ENCODE measurements at places on chromosomes 7 and 10.

GRCh38 chr7:65992526-65992925, 10.5 kb upstream of the GUSB start:
- DNase-seq: no peak

GRCh38 chr7:105157278-105157677, 143.3 kb downstream of the KMT2E start:
- no peak for DNase-seq

DNA sequence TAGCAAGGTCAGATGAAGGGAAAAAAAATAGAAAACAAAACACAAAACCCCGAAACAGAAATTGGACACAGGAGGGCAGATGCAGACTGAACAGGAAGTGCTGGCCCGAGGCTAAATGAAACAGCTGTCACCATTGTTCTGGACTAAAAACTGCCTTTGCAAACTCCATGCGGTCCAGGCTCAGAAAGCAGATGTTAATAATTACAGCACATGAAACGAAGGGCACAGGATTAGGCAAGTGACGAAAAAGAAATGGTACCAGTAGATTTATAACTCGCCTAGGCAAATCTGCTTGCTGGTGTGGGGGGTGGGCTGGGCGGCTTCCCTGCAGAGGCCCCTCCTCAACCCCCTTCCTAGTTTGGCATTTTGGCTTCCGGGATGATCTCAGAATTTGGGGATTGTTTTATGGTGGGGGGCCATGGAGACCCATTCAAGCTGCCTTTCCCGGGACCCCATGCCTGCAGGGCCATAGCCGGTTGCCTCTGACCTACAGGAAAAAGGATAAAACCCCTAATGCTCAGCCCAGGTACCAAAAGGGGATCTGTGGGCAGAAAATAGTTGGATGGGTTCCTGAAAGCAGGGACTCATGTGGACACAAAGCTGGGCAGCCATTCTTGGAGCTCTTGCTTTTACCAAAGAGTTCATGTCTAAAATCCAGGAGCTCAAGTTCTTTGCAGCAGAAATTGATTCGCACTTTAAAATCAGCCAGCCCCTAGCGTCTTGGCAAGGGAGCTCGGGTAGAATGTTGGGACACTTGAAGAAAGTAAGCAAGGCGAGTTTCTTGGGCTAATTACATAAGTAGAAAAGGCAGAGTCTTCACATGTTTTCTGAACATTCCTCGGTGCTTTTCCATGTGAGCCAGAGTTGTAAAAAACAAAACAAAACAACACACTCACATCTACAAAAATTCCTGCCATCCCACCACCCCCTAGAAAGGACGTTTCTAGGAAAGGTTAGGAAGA, 39.0 kb upstream of the EMX2 start:
- no peak for DNase-seq

GRCh38 chr10:43959364-43960134, 310.9 kb upstream of the ZNF32 start:
- no peak for DNase-seq

GRCh38 chr10:78981257-78981969, 87.4 kb upstream of the ZMIZ1 start:
- DNase-seq: peak; percentile 23

DNA sequence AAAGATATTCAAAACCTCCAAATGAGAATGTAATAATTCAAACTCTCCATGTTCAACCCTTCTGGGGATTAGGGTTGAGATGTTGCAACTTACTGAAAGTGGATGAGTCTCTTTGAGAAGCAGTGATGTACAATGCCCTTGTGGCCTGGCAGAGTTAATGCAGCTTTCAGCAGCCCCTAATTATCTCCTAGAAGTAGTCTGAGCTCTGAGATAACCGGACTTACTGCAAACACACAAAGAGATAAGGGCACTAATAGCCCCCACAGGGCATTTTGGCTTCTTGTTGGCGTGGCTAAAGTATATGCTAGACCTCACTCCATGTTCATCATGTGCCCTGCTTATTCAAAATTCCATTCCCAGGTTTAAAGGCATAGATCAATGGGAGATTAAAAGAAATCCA, 404.7 kb downstream of the NEBL start:
- DNase-seq: no peak

DNA sequence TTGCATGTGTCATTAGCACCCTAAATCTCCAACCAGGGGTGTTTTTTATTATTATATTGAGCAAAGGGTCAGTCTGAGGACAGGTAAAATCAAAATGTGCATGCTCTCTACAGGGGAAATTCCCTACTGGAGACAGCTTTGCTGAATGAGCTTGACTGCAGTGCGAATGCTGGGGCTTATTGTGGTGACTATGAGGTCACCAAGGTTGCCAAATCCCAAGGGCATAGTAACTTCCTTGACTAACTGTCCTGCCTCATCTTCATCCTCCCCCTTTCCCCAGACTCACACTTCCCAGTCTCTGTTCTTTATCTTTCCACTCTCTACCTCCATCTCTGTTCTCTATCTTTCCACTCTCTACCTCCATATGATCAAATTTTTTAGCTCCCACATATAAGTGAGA, 22.9 kb upstream of the AOC1 start:
- DNase-seq: no peak

DNA sequence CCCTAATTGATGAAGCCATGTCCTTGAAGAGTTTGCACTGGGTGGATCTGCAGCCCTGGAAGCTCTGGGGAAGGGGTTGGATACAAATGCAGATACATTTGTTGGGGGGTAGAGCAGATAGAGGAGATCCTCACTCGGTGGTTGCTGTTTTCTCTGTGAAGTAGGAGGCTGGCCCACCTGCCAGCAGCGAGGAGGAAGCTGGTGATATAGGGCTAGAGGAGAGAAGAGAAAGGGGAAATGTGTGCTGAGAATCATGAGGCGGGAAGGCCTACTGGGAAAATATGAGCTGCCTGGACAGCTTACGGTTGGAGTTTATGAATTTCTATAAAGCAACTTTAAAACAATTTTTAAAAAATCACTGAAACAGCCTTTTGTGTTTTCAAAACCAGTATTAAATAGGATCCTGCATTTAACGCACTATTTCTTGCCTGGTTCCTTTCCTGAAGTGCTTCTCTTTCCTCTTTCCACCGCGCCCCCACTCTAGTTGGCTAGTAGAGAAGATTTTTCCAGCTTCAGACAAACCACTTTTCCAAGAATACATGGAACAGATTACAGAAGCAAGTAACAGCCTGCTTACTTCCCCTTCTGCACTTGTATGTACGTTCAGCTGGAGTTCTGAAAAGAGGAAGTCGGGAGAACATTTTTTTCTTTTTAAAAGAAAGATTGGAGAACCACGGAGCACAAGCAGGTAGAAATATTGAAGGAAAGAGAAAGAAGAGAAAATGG, 100.6 kb upstream of the GLCCI1 start:
- DNase-seq: no peak

DNA sequence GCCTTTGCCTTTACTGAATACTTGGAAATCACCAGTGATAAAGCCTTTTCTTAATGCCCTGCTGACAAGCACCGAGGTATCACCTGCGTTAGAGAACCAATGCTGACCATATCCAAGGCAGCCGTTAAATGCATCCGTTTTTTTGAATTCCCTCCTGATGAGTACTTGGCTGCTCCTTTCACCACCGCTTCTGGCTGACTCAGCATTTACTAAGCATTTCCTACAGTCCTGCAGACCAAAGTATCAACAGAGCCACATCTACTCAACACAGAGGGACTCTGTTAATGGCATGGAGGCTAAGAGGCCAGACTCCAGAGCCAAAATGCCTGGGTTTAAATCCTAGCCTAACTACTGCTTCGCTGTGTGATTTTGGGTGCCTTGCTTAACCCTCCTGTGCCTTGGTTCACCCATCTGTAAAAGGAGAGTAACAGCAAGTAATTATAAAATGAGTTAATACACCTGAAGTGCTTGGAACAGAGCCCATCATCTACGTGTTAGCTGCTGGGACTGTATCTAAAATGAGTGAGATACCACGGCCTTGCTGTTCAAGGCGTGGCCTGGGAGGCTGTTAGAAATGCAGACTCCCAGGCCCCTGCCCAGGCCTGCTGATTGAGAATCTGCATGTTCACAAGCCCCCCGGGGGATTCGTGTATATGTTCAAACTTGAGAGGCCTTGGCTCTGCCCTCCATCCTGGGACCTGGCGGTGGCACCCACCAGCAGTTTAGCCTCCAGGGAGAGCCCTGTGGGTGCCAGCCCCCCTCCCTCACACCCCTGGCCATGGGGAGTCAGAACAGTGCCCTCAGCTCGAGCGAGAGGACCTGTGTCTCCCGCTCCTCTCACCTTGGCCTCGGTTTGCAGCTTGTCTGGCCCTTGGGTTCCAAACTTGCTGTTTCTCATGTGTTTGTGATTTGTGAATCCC, 30.8 kb upstream of the EFCAB10 start:
- DNase-seq: no peak

DNA sequence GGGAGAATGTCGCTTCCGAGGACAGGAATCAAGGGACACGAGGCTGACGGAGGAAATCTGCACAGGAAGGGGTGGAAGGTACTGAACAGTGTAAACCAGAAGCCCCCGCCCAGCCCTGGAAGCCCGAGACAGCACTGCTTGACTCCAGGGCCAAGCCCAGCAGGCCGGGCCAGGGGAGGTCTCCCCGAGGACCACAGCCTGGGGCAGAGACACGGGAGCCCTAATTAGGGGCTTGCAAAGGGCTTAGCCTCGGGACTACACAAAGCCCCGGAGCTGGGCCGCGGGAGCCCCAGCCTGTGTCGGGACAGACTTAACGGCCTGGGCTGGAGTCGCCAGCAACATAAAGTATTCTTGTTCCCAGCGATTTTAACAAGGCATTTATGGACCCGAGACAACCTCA, 50.8 kb downstream of the OAT start:
- no peak for DNase-seq

GRCh38 chr7:80943342-80943741, 24.5 kb upstream of the SEMA3C start:
- DNase-seq: no peak

GRCh38 chr7:47255441-47255840, 326.5 kb downstream of the TNS3 start:
- no peak for DNase-seq

DNA sequence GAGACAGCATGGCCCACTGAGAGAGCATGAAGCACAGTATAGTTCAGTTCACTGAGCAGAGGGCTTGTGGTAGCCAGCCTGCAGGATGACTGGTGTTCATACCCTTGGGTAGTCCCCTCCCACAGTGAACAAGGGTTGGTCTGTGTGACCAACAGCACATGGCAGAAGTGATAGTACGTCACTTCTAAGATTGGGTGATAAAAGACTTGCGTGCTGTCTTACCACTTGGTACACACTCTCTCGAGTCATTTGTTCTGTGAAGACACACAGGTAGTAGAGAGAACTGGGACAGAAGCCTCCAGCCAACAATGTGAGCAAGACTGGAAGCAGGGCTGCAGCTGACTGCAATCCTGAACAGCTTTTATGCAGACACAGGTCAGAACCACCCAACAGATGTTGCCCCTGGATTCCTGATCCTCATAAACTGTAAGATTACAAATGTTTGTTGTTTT, 14.6 kb downstream of the EPC1 start:
- DNase-seq: peak; percentile 92

DNA sequence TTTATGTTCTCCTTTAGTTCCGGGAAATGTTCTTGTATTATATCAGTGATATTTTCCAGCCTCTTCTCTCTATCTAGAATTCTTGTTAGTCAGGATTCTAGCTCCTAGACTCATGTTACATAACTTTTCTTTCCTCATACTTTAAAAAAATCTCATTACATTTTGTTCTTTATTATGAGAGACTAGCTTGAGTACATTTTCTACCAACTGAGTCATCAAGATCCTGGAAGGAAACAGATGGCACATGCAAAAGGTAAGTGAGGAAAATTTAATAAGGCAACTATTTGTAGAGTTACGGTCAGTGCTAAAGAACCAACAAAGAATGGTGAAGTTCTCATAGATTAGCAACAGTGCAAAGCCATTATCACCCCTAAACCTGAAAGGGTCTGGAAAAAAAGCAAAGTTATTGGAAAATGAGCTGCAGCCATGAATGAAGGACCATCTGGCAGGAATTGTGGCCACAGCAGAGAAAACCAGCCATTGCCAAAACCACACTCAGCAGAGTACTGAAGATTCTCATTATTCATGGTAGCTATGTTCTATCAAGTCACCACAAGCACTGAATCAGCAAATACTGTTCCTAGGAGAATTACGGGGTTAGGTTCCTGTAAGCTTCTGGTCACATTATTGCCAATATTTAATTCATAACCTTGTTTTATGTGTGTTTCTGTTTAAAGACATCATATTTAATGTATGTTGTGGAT, 98.3 kb upstream of the C7orf33 start:
- no peak for DNase-seq

DNA sequence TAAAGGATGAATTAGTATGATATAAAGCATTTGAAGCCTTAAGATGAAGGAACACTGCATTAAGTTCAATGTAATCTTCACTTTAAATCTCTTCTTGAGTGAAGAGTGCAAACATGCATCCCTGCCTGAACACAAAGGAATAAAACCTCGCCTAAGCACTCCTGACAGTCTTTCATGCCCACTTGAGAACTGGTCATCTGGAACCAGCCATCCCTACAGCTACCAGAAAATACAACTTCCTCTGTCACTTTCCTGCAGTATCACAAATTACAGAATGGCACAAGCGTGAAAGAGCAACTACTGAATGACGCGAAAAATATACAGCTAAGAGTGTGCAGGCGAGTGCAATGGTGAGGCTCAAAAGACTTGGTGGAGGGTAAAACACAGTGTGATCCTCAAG, 1079.9 kb downstream of the CNTNAP2 start:
- no peak for DNase-seq

DNA sequence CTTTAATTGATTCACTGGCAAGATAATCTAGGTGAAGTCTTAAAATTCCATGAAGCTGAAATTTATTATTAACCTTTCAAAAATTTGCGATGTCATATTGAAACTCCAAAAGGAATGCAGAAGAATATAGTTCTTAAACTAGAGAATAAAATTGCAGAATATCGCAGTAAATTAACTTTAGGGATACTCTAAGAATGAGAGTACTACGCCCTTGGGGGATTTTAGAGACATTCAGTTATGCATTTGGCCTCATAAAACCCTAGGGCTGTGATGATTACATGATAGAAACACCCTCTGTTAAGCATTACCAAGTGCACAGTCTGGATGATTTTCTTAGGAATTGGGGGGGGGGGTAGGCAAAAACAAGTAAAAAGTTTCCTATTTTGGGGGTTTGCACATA, 3.7 kb downstream of the WNT2 start:
- DNase-seq: no peak
